Breast epithelium (tissue), 4 donors: ENCODE measurements at places on chromosomes 7 and 10. TPM values are rescaled to one million over a fixed set of nuclear protein-coding genes. Genes with fewer than 3 reads are reported as not detected.
A peak's percentile ranks its signal among the peaks of the same experiment; 100 is the strongest.

DNA sequence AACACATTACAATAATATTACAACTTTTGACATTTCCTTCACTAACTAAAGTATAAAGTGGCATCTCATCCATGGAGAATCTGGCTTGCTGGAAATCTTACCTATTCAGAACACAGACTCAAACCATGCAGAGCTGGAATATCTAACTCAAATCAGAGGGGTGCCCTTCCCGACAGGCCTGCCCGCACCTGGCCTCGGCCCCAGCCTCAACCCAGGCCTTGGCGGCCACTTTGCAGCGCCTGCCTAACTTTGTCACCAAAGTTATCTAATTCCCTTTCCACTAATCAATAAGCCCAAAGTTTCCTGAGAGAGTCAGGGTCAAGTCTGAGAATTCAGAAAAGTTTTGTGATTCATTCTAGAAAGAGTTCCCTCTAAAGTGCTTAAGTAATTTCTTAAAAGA is 212.9 kb downstream of the COBL start:
- no peak for DNase-seq

DNA sequence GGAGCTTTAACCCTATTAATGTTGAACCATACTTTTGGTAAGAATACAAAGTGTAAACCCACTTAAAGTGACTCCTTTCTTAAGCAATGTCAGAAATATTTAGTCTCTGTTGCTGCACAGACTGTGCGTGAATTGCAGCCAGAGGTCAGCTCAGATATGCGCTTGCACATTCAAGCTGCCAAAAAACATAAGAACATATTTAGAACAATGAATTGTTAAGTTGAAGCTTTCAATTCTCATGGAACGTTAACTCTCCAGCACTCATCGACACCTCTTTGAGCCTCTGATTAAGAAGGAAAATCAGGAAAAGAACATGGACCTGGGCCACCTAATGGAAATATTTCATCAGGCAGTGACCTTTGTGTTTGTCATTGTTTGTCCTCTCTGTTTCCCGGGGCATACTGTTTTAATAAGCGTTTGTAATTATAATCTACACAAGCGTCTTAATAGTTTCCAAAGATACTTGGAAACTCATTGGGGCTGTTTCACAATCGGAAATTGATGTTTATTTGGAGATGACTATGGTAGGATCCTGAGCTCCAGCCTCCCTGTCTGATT is 193.0 kb upstream of the CELF2 start:
- peak; percentile 21 for DNase-seq

- no peak for DNase-seq
Measured at GRCh38 chr7:93407239-93407638, 167.3 kb downstream of the CALCR start.

- no peak for DNase-seq
Measured at GRCh38 chr7:125926621-125927020, 997.0 kb upstream of the POT1 start.

DNA sequence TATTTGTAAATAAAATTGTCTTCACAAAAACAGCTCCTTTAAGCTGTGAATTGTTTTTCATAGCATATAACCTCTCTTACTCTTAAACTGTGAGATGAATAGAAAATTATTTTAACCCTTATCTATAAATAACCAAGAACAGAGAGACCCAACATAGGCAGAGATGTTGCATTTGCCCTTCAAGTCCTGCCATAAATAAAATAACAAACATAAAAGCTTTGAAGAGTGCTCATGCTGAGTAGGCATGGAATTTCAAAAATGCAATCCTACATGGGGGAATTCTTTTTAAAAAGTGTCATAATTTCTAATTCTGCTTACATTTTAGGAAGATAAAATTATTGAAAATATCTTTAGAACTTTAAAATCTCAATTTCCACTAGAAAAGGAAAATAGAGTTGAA is 124.1 kb upstream of the FERD3L start:
- DNase-seq: no peak

- DNase-seq: no peak
Measured at GRCh38 chr7:78673272-78673671, 780.2 kb downstream of the MAGI2 start.

- no peak for DNase-seq
Measured at GRCh38 chr10:15563246-15563645, 156.5 kb downstream of the ITGA8 start.

MLXIPL gene
- total RNA-seq: 109 TPM

CYP2C19 gene
- total RNA-seq: not detected

DNA sequence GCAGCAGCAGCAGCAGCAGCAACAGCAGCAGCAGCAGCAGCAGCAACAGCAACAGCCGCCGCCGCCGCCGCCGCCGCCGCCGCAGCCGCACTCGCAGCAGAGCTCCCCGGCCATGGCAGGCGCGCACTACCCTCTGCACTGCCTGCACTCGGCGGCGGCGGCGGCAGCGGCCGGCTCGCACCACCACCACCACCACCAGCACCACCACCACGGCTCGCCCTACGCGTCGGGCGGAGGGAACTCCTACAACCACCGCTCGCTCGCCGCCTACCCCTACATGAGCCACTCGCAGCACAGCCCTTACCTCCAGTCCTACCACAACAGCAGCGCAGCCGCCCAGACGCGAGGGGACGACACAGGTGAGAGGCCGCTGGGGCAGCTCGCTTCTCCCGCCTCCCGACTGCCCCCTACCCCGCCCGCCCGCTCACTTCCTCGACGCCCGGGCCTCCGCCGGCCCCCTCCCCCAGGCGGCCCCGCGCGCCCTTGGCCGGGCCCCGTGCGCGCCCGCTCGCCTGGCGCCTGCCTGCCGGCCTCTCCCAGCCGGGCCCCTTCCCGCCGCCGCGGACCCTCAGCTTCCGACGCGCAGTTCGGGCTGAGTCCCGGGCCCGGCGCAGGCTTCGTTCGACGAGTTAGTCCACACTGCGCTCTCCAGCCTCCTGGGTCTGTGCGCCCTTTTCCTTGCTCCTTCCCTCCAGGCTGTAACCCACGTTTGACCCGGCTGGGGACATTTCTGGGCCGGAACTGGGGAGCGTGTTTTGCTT is 882 bp downstream of the DLX6 start:
- DNase-seq: no peak

SPDYE1 gene
- not detected for total RNA-seq

- no peak for DNase-seq
Measured at GRCh38 chr10:70932392-70933196, 44.2 kb upstream of the PCBD1 start.

DNA sequence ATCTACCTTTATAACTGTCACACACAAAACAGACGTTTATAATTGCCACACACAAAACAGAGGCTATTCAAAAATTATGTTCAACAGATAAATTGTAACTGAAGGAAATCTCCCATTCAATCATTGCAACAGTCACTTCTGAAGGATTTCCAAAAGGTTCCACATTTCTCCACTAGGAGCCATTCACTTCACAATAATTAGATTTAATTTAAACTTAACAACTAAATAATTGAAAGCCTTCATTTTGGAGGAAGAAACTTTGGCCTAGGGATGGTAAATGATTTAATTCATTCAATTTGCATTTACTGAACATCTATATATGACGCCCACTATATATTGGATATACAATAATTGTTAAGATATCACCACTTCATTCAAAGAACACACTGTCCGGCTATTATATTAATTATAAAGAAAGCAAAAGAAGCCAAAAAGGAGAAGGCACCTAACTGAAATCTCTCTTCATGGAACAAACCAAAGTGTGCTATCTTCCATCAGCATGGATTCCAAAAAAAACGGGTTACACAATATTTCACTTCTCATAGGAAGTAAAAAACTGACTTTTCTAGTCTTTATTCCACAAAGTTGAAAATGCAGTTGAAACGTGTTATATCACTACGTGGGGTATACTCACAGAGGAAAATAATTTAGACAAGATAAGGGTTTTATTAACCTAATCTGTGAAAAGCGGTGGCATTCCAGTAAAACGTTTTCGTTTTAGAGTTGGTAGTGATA is 1.7 kb downstream of the ATAD1 start:
- no peak for DNase-seq

TDRD1 gene
- under 0.01 TPM for total RNA-seq

DNA sequence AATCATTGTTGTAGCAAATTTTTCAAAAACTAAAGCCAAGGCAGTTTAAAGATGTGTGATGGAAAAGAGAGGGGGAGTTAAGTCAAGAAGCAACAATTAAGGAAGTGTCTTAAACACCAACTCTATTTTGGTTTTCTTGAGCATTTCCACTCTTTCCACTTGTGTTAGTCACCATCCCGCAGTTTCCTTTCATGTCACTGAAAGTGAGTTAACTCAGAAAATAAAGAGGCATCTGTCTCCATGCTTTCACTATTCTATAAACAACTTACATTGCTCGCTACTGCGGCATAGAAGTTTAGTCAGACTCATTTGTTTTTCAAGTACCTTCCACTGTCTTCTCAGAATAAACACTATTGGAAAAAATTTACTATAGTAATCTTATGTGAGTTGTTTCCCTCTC is 284.9 kb upstream of the SEMA3D start:
- DNase-seq: no peak

POT1 gene
- total RNA-seq: 43.6 TPM

GRCh38 chr7:67823345-67823744 is 826.7 kb downstream of the TYW1 start:
- no peak for DNase-seq

DNA sequence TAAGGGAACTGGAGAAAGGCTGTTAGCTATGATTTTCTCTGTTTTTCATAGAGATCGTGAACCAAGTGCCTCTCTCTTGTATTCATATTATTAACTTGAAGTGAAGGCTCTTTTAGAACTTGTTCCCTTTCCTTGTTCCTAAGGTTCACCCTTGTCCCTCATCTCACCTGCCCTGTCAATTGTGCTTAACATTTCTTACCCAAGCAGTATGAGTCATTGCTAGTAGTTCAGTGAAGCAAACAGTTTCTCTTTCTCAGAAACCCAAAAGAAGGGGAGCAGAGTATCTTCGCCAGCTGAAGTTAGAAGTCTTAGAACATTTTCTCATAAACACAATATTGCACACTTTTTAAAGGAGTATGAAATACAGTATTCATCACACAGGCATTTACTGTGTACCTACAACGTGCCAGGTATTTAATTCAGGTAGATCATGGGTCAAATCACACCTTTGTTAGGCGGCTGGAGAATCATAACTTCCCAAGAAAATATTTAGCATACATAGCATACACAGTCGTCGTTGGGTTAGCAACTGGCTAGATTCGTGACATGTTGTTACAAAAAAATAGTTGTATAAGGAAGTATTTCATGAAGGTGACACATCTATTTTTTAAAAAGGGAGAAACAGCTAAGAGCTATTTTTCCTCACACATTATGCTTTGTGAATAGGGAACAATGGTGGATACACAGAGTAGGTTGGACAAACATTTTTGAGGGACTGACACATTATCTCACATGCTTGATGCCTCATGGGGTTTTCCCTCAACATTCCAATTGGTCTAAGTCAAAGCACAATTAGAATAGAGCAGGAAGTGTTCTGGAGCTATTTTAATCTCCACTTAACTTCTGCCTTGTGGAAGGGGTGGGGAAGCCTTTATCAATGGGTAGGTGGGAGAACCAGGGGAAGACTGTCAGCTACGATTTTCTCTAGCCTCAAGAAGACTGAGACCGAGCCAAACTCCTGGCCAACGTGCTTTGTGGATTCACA is 13.2 kb downstream of the HDAC9 start:
- DNase-seq: no peak

ZNF727 gene
- 2.9 TPM for total RNA-seq

GRCh38 chr10:101301111-101301731 is 52.7 kb upstream of the BTRC start:
- DNase-seq: no peak

ASIC3 gene
- 2.3 TPM for total RNA-seq

DNA sequence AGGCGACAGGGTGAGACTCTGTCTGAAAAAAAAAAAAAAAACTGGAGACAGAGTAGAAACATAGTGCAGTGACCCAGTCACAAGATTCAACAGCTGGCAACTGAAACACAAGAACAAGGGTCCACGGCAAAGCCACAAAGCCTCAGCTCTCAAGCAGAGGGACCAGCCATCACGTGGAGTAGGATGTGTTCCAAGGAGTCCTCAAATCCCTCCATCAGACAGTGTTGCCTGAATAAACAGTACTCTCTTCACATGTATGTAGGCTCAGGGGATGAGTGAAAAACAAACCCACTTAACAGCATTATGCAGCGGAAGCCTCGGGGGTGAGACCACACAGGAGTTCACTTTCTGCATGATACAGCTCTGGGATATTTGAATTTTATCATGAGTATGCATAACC is 62.0 kb downstream of the SLIT1 start:
- DNase-seq: no peak

HOXA1 gene
- 0.80 TPM for total RNA-seq

DNA sequence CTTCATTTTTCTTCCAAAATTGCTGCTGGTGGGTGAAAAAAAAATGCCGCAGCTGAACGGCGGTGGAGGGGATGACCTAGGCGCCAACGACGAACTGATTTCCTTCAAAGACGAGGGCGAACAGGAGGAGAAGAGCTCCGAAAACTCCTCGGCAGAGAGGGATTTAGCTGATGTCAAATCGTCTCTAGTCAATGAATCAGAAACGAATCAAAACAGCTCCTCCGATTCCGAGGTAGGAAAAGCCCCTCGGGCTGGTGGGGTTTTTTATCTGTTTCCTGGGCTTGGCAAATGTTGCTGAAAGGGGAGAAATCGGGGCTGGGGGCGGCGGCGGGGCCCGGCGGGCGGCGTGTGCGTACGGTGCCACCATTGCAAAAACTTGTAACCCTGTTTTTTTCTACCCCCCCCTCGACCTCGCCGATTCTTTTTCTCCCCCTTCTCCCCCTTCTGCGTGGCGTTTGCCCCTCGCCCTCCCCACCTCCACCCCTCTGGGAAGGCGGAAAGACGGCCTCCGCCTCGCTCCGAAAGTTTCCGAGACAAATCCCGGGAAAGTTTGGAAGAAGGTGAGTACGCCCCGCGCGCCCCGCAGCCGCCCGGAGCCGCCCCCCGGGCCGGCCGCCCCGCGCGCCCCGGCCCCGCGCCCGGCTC is 789 bp downstream of the TCF7L2 start:
- DNase-seq: no peak

DNA sequence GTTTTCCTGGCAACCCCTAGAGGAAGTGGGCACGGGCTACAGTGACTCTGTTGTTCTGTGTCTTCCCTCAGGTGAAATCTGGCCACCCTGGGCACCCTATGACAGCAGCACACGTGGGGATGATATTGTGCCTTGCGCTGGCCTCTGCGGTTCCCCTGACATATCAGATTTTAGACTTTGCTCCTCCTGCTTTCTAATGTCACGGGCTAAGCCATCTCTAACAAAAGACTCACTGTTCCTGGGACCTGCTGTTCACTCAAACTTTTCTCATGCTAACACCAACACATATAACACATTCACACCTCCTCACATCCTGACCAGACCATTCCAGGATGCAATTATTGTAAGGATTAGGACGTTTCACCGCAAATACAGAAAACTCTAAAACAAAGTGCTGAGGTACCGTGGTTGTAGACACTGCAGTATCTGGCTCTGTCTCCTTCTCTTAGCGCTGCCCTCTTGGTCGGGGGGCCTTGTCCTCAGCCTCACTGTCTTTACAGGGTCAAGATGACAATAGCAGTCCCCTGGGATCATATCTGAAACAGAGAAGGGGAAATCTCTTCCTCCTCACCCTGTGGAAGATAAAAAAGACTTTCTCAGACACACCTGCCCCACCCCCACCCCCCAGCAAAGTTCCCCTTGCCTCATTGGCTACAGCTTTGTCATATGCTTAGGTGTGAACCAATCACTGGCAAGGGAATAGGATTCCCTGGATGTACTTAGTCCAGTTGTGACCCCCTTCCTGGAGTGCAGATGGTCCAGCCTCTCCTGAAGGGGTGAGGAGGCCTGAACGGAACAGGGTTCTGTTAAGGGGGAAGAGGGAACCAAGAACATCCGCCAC is 14.1 kb downstream of the CHN2 start:
- DNase-seq: no peak

- DNase-seq: no peak
Measured at GRCh38 chr10:68434657-68435056, 27.6 kb upstream of the RUFY2 start.
